Esophagus mucosa (tissue), 1 donor: ENCODE measurements at places on chromosomes 6 and 20. TPM values are rescaled to one million over a fixed set of nuclear protein-coding genes. Genes with fewer than 3 reads are reported as not detected.

SIM1 gene
- not detected for total RNA-seq

DLK2 gene
- total RNA-seq, result 8.9 TPM

MDFI gene
- total RNA-seq, result 47.1 TPM

NNAT gene
- 0.28 TPM for total RNA-seq

CLDN20 gene
- not detected for total RNA-seq

RCAN2 gene
- 1.00 TPM for total RNA-seq

MRAP2 gene
- total RNA-seq, result 1.0 TPM

CDH22 gene
- total RNA-seq, result 0.40 TPM

ADGRG6 gene
- total RNA-seq, result 14.2 TPM

GABRR1 gene
- total RNA-seq, result 0.24 TPM

KIF25 gene
- not detected for total RNA-seq

SUPT3H gene
- 2.9 TPM for total RNA-seq

ADGRB3 gene
- total RNA-seq, result 0.20 TPM

CST7 gene
- 0.32 TPM for total RNA-seq

CSE1L gene
- total RNA-seq, result 62.2 TPM

SEMG1 gene
- total RNA-seq, result not detected

CLPSL2 gene
- total RNA-seq, result not detected

SIGLEC1 gene
- total RNA-seq, result 0.80 TPM

STMND1 gene
- total RNA-seq, result not detected

MUC21 gene
- total RNA-seq, result 721 TPM

PTK6 gene
- 92.7 TPM for total RNA-seq

HRH3 gene
- not detected for total RNA-seq

REV3L gene
- 17.7 TPM for total RNA-seq

NRSN1 gene
- not detected for total RNA-seq

FERMT1 gene
- 34.0 TPM for total RNA-seq

KCNK15 gene
- total RNA-seq, result 1.0 TPM
